ENCODE measurements at places on chromosomes 6 and 20.
A peak's percentile ranks its signal among the peaks of the same experiment; 100 is the strongest.

GRCh38 chr20:21554376-21554890, 40.6 kb upstream of the NKX2-2 start:
- no peak for DNase-seq

- no peak for DNase-seq
These were observed 125.3 kb downstream of the ANKS1A start for GRCh38 chr6:35014341-35014740.

GRCh38 chr6:20159781-20160540, 52.3 kb downstream of the MBOAT1 start:
- no peak for DNase-seq

DNA sequence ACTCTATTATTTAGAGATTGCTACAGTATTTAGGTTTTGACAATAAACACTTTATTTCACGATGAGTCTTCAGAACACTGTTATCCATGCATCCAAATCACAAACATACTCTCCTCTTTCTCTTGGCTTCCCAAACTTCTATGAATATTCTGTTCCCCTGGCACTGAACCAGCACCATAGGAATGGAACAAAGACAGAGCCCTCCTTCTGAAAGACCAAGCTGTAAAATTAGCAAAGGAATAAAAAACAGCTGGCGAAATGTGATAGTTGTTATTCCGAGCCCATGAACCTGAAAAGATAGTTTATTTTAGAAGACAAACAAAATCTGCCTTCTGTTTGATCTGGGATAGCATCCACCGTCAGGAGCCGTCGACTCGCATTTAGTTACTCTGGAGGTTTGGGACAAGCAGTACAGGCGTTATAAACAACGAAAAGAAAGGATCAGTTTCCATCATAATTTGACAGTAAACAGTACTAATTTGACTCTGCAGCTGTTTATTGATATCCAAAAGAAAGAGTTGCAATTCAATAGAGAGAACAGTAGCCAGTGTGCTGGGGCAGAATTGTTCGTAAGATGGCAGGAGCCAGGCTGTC, 161.4 kb downstream of the CLIC5 start:
- no peak for DNase-seq

- no peak for DNase-seq
These were observed 50.3 kb upstream of the EPB41L1 start for GRCh38 chr20:36104244-36104643.

GRCh38 chr6:170284126-170284773, 6.6 kb downstream of the DLL1 start:
- DNase-seq, result no peak

DNA sequence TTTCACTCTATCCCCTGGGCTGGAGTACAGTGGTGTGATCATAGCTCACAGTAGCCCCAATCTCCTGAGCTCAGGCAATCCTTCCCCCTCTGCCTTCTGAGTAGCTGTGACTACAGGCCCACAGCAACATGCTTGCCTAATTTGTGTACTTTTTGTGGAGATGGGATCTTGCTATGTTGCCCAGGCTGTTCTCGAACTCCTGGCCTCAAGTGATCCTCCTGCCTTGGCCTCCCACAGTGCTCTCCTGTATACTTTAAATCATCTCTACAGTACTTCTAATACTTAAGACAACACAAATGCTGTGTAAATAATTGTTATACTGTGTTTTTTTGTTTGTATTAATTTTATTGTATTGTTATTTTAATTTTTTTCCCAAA, 39.7 kb upstream of the FAM50B start:
- no peak for DNase-seq

- DNase-seq, result no peak
These were observed 12.7 kb upstream of the MTRF1L start for GRCh38 chr6:153015094-153015640.

GRCh38 chr20:39298121-39298520, 336.0 kb downstream of the DHX35 start:
- DNase-seq, result no peak

- DNase-seq, result no peak
These were observed 78.1 kb upstream of the KIF25 start for GRCh38 chr6:167919349-167919748.

- DNase-seq, result no peak
These were observed 94.3 kb downstream of the TCP11 start for GRCh38 chr6:35046862-35047261.

GRCh38 chr6:154683756-154684523, 49.3 kb upstream of the SCAF8 start:
- DNase-seq, result no peak

- DNase-seq, result no peak
These were observed 46.8 kb downstream of the PLN start for GRCh38 chr6:118594877-118595276.

GRCh38 chr6:76472858-76473257, 400.4 kb upstream of the IMPG1 start:
- no peak for DNase-seq

DNA sequence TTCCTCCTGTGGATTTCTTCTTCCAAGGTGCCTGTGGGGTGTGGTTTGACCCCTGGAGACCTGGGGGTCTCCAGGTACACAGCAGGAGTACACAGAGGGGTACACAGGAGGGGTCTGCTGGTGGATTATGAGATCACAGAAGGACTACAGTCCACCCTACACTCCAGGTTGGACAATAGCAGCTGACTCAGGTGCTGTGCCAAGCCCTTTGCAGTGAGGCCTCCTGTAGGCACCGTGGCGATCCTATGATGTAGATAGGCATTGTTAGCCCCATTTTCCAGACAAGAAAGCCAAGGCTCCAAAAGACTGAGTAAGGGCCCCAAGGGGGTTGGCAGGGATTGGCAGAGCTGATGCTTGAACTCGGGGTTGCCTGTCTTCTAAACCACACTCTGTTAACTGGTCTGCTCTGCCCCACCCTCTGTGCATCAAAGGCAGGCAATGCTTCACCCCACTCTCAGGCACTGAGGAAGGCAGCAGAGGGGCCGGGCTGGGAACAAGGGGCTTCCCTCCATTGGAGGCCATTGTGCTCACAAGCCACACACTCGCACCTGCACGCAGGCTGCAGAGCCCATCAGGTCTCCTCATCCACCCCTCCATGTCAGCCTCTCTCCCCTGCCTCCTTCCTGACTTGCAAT, 77.5 kb upstream of the SIRPA start:
- no peak for DNase-seq

DNA sequence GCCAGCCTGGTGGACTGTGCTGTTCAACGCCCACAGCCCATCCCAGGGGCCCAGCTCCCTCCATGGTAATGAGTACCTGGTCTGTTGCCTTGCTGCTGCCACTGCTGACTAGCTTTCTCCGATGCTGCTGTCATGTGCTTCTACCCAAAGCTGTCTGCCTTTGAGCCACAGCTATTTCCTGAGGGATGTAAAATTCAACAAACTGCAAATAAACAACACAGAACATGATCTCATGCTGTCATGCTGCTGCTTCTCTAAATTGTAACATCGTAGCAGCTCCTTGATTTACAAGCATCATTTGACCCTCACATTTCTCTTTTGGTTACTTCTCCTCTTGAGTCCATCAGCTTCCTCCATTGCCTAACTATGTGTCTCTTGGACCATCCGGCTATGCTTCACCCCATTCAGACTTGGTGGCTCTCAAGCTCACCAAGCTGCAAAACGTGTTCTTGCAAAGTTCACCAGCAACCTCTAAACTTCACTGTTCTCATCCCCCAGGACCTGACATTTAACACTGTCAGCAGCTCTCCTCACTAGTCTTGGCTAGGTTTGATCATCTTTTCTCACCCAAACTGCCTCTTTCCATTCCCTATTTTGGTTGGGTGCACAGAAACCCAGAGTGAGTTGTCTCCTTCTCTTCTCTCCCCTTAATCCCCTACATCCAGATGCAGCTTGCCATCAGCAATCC, 54.6 kb downstream of the FYN start:
- DNase-seq, result no peak

DNA sequence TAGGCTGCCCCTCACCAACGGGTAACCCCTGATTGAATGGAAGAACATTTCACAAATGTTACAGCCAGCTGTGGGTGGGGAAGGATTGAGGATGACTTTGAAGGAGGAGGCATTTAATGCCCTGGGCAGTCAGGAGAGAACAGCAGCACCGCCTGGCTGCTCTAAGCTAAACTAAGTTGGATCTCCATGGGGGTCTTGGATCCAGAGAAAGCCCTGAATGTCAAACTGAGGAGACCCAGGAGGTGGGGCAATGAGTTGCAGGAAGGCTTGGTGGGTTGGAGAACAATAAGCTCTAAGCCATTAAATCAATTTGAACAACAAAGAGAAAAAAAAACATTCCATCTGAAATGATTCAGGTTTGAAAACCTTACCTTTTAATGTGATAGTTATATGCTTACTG, 35.4 kb downstream of the TMX4 start:
- no peak for DNase-seq

GRCh38 chr6:84739866-84740208, 24.6 kb downstream of the TBX18 start:
- DNase-seq, result no peak

DNA sequence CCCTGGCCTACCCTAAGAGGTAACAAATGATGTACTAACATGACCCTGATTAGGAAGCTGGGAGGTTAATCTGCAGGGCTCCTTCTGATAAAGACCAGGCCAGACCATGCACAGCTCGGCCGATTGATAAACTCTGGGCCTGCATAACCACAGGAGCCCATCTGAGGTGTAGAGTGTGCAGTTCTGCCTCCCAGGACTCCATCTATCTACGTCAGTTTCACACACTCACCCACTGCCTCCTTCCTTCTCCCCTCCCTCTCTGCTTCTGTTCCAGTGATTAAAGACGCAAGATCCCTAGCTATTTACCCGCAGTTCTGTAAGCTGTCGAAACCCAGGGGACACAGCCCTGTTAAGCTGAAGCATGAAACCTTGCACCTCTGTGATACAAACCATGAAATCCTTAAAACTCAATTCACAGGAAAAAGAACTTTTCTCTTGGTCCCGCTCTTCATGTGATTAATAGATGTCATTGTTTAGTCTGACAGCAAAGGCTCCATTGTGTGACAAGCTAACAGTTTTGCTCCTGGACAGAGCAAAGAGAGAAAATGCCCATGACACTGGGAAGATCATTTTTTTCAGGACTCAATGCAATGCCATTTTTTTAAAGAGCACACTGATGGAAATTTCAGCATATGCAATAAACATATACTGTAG, 470.6 kb downstream of the MAFB start:
- DNase-seq, result no peak

- DNase-seq, result no peak
These were observed 336.5 kb downstream of the KIF16B start for GRCh38 chr20:16236589-16237241.

DNA sequence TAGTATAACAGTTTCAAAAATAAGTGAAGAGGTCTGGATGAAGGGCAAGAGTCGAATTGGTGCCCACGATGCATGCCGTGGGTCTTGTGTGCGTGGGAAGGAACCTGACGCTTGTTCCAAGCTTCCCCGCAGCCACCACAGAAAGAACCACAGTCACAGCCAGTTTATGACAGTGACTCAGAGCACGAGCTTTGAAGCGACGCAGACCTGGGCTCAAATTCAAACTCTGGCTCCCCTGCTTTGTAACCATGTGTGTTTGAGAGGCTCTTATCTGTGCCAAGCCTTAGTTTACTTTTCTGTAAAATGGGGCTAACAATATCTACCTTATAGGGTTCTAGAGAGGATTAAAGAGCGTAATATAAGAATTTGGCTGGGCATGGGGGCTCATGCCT, 65.5 kb downstream of the SYNJ2 start:
- no peak for DNase-seq

GRCh38 chr6:81093051-81093450, 659.4 kb downstream of the TENT5A start:
- no peak for DNase-seq

- no peak for DNase-seq
These were observed 14.7 kb upstream of the ZNF831 start for GRCh38 chr20:59148701-59149493.

- DNase-seq, result peak; percentile 59
These were observed 26.1 kb downstream of the BFSP1 start for GRCh38 chr20:17504898-17505635.

- no peak for DNase-seq
These were observed 185.7 kb downstream of the BACH2 start for GRCh38 chr6:90110971-90111370.

- peak; percentile 90 for DNase-seq
These were observed at the start of the genes C6orf52 and PAK1IP1 for GRCh38 chr6:10694302-10695085. TSS of gene C6orf52 (minus strand) at chr6:10694616. CDS start at chr6:10687550, 7,066 bp downstream. TSS of gene PAK1IP1 (plus strand) at chr6:10694972. CDS start at chr6:10694986, 14 bp downstream.

DNA sequence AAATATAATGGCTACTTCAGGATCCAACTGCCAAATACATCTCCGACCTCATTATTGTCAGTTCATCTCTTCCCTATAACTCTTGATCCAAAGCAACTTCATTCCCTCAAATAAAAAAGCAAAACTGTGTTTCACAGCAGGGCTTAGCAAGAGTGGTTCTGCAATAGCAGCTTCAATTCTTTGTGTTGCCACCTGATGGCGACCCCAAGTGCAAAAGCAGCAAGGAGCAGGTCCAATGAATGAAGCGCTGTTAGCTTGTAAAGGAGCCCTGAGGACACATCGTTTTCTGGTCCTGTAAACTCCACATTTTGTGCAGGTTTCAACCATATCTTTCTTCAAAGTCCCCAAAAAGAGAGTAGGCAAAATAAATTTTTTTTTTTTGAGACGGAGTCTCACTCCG, 19.6 kb downstream of the RTN4IP1 start:
- peak; percentile 39 for DNase-seq

DNA sequence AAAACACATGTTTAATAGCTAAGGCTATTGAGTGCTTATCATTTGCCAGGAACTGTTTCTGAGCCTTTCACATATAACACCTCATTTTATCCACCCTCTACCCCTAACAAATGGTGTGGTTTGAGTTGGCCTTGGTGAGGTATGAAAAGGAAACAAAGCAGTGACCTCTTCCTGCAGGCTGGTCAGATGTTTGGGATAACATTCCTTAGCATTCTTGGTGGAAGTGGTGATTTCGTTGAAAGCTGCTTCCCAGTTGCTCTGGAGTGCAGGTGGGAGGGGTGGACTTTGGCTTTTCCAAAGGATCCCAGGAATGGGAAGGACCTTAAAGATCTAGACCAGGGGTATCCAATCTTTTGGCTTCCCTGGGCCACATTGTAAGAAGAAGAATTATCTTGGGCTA, 41.3 kb downstream of the CARMIL1 start:
- no peak for DNase-seq

DNA sequence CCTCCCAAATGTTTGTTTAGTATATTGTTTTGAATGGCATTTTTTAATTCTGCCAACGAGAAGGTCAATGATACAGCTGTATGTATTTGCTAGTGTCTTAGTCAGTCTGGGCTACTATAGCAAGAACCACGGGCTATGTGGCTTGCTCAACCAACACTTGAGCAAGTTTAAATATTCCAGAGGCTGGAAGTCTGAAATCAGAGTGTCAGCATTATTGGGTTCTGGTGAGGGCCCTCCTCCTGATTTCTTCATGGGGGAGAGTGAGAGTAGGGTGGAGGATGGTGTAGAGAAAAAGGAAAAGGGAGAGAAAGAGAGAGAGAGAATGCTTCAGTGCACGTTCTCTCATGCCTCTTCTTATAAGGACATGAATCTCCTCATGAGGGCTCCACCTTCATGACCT, 144.6 kb downstream of the TSHZ2 start:
- no peak for DNase-seq

DNA sequence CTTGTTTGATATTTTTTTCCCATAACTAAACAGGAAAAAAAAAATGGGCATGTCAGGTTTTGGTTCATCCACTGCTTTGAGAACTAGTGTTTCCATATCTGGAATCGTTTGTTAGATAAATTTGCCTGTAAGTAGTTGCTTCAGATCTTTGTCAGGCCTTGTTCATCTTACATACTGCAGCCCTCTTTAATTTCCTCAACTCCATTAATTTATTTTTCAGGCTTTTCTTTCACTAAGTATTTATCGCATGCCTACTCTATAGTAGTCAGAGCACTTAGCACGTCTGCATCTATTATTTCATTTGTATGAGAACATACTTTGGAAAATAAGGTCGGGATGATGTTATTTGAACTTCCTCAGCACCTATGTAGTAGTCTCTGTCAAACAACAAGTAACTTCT, 80.9 kb downstream of the CAP2 start:
- no peak for DNase-seq

Measured in SK-N-SH (cell line).